ENCODE measurements at places on chromosomes 4 and X.
A peak's percentile ranks its signal among the peaks of the same experiment; 100 is the strongest.

DNA sequence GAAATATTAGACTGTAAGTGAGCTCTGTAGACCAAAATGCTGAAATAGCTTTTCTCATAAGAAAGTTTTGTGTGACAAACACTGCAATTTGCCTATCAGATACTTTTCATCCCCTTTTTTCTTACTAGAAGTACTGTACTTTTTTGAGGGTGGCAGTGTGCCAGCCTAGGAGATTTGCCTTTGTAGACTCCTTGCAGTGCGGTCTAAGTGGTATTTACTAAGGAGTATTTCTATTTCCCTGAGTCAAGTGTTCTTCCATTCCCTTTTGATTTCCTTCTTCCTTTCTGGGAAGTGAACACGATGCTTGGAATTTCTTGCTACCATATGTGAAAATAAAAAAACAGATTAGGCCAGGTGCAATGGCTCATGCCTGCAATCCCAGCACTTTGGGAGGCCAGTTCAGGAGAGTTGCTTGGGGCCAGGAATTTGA is 34.6 kb downstream of the PDLIM5 start:
- DNase-seq = peak; percentile 66

DNA sequence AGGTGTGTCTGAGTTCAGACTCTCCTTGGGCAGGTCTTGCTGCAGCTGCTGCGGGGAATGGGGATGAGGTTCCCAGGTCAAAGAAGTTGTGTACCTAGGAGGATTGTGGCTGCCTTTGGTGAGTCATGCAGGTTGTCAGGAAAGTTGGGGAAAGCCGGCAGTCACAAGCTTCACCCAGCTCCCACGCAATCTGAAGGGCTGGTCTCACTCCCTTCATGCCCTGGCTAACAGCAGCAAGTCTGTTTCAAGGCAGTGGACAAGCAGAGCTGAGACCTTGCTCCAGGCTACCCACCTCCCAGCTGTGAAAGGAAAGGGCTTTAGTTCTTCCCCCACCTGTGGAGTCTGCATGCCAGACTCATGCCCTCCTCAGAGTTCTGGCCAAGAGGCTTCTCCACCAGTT is 287.2 kb downstream of the DTHD1 start:
- no peak for DNase-seq

DNA sequence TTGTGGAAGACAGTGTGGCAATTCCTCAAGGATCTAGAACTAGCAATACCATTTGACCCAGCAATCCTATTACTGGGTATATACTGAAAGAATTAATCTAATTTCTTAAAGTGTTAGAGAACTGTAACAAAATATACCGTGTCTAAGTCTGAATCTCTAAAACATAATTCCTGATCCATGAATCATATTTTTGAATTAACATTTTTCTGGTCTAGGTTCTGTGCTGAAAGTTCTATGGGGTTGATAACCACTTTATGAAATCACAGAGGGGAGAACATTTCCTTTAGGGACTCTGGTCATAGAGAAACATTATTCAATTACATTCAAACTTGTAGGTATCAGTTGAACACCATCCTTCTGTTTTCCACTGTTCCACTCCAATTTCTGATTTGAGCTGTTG is 91.9 kb upstream of the ETNPPL start:
- DNase-seq = no peak

- peak; percentile 9 for DNase-seq
These were observed 519.2 kb downstream of the ARAP2 start for GRCh38 chr4:35725131-35725530.

- no peak for DNase-seq
These were observed 210.3 kb upstream of the EPHA5 start for GRCh38 chr4:65880594-65880993.

DNA sequence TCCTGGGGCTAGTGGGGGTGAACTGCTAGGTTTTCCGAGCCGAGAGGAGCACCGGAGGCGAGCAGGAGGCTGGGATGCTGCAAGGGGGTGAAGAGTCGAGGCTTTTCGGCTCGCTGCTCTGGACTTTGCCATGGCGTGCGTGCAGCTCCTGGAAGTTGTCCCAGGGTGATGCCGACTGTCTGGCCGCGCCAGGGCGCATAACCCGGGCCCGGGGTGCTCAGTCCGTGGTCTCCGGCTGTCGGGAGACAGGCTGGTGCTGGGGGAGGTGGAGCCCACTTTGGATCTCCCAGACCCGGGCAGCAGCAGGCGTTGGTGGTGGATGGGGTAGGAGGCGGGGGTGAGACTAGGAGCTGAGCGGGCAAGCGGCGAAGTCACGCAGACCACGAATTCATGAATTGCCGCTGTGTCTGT is 793 bp downstream of the GRIA3 start:
- no peak for DNase-seq

DNA sequence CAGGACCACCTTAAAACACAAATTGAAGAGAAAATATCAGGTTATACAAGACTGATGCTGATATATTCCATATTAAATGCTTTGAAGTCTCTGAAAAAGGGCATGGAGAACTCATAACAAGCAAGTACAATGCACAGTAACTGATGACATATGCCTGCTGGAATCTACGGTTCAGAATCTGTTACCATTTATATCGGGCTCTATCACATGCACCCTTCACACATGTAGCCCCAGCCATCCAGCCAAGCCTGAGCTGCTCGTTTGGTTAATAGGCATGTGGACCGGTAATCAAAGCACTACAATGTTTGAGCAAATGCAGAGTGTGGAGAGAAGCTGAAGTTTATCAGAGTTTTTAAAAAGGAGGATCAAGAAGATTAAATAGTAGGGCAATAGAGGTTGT is 11.8 kb downstream of the COMMD8 start:
- peak; percentile 5 for DNase-seq

GRCh38 chrX:71525316-71525715 is 7.6 kb upstream of the OGT start:
- no peak for DNase-seq

GRCh38 chr4:68383115-68383514 is 33.2 kb upstream of the YTHDC1 start:
- DNase-seq = no peak

DNA sequence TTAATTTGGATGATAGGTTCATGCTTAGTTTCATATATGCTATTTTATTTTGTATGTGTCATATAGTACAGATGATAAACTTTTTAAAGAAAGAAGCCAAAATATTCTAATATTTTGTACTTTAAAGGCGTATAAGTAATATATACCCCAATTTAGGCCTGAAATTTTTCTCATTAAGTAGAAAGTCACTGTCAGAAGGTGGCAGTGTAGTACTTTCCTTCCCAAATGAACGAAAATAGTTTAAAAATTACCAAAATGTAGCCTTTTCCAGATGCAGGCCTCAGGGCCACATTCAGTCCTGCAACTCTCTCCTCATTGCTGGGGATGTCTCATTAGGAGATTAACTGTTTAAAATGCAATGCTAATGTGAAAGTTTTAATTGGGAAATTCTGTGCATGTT is 1263.6 kb downstream of the C4orf33 start:
- DNase-seq = peak; percentile 56

DNA sequence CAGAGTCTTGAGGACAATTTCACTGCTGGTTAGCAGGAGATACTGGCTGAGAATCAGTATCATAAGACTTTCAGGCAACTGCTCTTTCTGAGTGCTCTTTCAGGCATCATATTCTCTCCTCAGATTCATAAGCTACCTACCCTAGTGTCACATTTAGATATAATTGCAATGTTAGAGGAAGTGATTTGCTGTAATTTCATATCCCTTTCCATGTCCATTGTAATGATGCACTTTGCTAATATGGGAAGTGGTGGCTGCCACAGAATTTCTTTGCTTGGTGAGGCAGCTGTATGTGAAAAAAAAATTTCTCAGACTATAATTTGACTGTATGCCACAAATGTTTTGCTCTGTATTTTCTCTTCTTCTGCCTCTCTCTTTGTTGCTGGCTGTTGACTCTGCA is 63.3 kb downstream of the DOCK11 start:
- DNase-seq = no peak

DNA sequence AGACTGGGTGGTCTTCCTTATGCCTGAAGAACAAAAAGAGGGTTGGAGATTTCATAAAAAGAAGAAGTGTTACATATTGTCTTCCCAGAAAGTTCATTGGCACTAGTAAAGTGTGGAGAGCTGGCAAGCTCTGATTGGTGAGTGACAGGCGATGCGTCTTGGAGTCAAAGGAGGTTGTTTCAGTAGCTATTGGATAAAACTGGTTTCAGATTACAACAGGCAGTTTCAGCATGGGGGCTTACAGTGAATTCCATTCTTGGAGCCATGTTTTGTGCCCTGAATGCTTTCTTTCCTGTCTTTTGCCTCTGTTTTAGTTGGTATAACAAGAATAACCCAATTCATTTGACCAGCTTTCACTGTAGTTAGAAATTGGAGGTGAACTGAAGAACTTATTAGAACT is 750.5 kb downstream of the ADGRL3 start:
- DNase-seq = no peak

DNA sequence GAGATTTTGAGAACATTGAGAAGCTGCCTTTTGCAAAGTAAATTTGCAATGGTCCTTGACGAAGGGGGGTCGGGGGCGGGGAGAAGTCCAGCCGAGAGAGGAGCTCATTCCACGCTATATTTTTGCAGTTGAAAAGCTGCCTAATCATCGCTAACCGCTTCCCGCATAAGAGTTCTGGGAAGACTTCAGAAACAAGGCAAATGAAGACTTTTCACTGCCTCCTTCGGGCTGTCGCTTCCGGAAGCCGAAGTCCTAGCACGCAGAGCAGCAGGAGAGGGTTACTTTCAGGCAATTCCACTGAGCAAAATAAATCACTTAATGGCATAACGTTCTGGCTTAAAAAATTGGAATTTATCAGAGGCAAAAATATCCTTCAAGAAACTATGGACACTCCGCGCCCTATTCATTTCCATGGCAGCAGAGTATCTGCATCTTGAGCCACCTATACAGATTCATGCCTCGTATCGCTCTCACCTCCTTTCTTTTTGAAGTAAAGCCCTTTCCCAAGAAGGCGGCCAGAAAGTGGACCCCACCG is 2.6 kb upstream of the LRAT start:
- no peak for DNase-seq

- peak; percentile 22 for DNase-seq
These were observed 147.0 kb downstream of the PACRGL start for GRCh38 chr4:20847124-20847747.

DNA sequence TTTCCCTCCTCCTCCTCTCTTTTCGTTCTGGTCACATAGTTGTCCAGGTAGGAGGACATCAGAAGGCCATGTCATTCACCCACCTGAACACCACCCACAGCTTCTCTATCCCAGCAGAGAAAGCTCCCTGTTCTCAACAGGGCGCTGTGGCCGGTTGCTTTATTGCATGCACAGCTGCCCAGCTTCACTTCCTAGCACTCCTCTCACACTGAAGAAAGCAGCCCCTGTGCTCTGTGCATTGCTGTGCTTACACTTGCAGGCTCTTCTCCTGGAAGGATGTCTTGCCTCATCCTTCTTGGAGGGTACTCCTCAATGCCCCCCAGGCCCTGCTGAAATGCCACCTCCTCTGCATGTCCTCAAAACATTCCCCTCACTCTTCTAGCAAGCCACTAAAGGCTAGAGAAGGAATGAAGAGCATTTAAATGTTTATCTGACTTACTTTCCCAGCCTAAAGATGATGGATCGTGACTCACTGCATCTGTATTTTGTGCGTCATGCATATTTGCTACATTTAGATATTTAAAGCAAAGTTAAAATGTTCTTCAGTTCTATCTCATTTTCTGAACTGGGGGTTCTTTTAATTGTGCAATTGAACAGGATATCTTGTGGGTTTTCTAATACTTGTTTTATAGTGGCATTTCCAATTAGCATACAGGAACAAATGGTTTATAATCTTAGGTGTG is 186.4 kb upstream of the PUDP start:
- peak; percentile 85 for DNase-seq

- DNase-seq = peak; percentile 24
These were observed 9.0 kb upstream of the INTU start for GRCh38 chr4:127623797-127624083.

DNA sequence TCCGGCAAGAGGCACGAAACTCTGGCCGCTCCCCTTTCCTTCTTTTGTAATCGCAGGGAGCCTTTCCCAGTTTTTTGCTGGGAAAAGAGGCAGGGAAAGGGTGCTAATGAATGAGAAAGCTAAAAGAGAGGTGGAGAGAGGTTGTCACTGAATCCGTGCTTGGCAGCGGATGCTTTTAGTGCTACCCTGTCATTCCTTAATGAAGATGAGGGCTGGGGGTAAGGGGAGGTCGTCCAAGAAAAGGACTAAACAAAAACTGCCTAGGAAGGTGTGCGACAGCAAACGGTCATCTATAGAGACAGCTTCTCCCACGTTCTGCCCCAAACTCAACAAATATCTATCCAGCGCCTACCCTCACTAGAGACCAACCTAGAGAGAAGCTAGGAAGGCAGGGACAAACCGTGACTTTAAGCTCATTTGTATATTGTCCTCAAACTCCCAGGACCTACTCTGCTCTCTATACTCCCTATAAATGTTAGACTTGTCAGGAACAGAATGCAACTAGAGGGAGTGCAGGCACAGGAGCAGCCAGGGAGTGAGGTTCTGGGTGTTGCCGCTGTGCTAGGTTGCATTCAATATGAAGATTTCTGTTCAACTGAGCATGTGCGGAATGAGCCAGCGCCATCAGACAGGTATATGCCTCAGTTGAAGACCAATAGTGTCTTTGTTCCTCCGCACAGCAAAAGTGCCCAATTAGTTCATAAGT is 777 bp upstream of the CASK start:
- peak; percentile 50 for DNase-seq

All from ELR (cell line).